ENCODE measurements at places on chromosomes 1 and 21.

GRCh38 chr1:99672038-99672437 is 26.1 kb downstream of the PALMD start:
- DNase-seq: no peak

- DNase-seq: no peak
Observed at GRCh38 chr1:51861669-51862068, 16.9 kb downstream of the NRDC start.

- DNase-seq: no peak
Observed at GRCh38 chr1:8698012-8698630, 119.3 kb downstream of the RERE start.

DNA sequence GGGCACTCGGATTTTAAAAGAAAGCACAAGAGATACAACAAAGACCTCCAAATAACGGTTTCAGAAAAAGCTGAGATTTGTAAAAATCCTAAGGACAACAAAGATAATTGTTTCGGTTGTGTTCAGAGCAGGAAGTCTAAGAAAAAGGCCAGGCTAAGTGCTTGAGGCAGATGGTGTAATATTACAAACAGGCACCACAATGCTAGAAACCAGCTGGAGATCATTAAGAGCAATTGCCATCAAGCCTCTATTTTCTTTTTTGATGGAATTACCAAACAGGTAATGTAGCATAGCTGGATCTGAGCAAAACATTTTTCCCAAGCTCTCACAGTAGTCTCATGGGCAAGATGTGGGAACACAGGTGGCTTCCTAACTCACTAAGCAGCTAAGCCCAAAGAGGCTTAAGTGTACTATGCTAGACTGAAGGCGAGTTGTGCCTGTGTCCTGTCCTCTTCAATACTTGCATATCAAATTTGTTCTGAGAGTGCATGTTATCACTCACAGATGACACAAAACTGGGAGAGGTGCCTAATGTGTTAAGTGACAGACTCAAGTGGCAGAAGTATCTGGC is 161.6 kb downstream of the GLUL start:
- no peak for DNase-seq

GRCh38 chr1:44421446-44421884 is 16.4 kb downstream of the RNF220 start:
- DNase-seq: no peak

DNA sequence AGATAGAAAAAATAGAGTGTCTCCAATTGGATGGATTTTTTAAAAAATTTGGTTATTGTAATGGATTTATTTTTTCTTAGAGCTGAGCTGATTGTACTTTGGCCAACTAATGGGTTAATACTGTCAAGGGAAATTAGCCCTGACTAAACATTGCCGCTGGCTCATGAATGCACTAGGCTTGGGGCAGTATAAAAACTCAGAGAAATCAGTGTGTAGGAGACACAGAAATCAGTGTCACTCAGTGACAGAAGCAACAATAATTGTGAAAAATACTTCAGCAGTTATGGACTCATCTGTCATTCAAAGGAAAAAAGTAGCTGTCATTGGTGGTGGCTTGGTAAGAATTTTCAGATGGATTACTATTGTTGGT is at the start of gene KMO:
KMO (plus strand) TSS at position 217 of the 370 bp plus-strand sequence; CDS start at position 284, 67 bp downstream.
- no peak for DNase-seq

GRCh38 chr1:61961009-61961408 is 218.7 kb downstream of the PATJ start:
- DNase-seq: no peak

DNA sequence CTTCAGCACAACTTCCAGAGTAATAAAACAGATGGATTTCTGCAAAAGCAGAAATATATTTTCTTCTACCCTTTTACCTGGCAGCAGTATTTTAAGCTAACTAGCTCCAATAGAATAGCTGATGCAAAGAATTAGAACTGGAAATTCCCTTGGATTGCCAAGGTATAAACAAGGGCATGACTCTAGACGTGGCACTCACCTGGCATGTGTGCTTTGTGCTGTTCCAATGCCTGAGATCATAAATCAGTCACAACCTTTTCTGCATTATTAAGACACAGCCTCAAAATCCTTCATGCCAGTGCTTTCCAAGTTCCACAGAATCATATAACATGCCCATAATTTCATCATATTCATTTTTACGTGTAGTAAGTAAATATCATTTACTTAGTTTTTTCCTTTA is 1048.7 kb downstream of the ADGRL2 start:
- DNase-seq: no peak

- DNase-seq: no peak
Observed at GRCh38 chr1:8938232-8938999, 7.3 kb upstream of the CA6 start.

GRCh38 chr1:157310401-157310800 is 172.2 kb upstream of the ETV3 start:
- no peak for DNase-seq

DNA sequence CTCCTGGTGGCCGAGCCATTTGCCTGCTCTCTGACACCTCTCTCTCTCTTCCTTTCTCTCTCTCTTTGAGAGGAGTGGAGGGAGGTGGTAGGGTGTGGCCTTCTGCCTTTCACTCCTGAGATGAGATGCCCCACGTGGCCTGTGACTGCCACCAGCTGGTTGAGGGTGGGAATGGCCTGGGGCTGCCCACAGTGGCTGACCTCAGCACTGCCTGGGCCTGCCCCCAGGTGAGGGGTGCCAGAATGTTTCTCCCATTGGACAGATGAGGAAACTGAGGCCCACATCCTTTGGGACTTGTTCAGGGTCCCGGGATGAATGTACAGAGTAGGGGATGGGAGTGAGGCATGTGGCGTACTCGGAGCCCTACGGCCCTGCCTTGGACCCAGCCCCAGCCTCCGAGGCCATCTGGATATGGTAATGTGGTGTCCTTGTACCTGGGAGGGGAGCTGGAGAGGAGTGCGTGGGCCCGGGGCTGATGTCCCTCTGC is 12.7 kb upstream of the C1orf167 start:
- DNase-seq: peak; percentile 26

DNA sequence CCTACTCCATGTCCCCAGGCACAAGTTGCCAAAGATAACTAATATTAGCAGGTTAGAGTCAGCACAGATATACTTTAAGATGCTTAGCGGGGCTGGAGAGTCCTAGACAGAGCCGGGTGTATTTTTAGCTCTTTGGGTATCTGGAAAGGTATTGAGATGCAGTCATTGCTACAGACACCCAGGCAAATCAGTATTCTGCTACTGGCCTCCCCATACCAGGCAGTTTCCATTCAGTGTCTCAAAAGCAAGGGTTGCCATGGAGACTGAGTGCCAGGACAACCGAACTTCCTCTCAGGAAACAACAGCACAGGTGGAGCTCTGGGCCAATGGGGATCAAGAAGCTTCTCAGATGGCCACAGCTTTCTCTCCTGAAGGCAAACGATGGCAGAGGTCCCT is 45.3 kb downstream of the KCNC4 start:
- no peak for DNase-seq

GRCh38 chr1:222784916-222785315 is 29.9 kb upstream of the DISP1 start:
- no peak for DNase-seq

DNA sequence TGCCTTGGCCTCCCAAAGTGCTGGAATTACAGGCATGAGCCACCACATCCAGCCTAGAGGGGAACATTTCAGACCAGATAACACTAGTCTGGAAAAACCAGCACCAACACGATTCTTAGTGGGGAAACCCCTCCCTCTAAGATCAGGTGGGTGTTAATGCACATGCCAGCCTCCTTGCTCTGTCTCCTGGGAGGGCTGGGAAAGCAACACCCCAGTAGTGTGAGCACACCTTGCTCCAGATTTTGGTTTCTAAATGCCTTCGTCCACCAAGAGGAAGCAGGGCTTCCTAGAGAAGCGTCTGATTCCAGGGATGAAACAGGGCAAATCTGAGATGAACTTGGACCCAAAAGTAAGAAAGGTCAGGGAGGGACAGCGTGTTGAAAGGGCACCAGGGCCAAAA is 2.2 kb upstream of the KRTAP10-4 start:
- DNase-seq: no peak

DNA sequence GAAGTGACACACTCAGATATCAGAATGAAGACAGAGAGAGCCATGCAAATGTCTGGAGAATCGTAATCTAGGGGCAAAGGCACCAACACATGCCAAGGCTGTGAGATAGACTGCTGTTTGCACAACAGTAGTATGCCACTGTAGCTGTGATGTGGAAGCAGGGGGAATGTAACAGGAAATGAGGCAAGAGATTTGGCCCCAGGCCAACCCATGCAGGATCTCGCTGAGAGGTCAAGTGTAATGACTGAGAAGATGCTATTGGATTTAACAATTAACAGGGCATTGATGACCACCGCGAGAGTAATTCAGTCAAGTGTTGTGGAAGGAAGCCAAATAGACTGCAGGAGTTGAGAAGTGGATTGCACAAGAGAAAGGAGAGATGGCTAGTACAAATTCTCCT is 107.3 kb upstream of the ST6GALNAC5 start:
- no peak for DNase-seq

DNA sequence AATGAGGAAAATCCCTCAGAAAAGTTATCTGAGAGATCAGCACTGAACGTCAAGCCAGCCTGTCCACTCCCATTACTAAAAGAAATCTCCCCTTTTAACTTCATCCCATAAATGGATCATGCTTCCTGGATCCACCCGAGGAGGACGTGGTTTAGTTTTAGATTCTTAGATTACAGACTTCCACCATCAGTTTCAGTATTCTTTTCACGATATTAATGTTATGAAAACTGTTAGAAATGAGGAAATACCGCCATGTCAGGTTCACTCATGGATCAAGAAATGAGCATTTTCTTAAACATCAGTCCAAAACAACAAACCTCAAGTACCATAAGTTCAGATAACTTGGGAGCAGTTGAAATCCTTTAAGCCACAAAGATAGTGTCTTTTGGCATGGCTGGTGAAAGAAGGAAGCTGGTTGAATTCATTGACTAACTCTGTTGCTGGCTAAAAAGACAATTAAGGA is 49.8 kb downstream of the NFIA start:
- DNase-seq: no peak

GRCh38 chr1:48470950-48471690 is 884 bp downstream of the SPATA6 start:
- no peak for DNase-seq

GRCh38 chr1:162279136-162279498 is 97.5 kb downstream of the SPATA46 start:
- no peak for DNase-seq

GRCh38 chr1:94070865-94071264 is 50.1 kb downstream of the ABCA4 start:
- no peak for DNase-seq

DNA sequence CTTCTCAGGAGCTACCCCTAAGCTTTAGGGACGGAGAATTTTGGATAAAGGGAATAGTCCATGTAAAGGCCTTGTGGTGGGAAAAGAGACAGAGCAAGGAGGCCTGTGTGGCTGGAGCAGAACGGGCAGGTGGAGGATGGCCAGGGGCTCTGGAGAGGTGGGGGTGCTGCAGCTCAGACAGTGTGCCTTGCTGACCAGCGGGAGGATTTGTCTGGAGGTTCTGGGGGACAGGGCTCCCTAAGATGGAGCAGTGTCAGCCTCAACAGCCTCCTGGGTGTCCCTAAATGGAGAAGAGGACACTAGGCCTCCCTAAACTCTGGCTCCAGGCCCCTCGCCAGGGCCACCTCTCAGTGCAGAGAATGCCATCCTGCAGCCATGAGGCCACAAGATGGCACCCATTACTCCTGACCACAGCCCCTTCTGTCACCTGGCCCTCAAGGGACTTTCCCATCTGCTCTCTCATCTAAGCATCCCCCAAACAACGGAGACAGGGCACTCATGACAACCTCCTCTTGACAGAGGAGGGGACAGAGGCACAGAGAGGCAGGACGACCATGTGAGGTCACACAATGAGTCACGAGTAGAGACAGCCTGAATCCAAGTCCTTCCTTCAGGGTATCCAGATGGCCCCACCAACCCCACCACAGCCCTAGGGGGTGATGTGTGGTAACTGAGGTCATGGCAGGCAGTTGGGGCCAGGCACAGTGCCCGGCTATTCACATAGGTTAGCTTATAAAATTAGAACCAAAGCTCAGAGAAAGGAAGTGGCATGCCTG is 94.7 kb downstream of the DMRTB1 start:
- no peak for DNase-seq

All from HCT116 (cell line).